ENCODE measurements at places on chromosomes 4 and X.

DNA sequence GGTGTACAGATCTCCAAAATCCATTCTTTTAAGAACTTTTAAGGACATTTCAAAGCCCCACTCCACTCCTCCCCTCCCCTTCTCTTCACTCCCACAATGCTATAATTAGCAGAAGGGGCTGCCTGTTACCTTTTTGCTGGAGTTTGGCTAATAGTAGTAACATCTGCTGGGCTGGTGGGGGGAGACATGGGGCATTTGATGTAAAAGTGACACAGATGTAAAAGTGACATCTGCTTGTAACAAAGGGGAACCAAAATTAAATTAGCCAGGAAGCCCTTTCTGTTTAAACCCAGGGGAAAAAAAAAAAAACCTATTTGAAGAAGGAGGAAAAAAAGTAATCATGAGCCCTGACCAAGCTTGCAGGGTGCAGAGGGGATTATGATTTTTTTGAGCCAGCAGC, 5.4 kb upstream of the PHOX2B start:
- DNase-seq = no peak

DNA sequence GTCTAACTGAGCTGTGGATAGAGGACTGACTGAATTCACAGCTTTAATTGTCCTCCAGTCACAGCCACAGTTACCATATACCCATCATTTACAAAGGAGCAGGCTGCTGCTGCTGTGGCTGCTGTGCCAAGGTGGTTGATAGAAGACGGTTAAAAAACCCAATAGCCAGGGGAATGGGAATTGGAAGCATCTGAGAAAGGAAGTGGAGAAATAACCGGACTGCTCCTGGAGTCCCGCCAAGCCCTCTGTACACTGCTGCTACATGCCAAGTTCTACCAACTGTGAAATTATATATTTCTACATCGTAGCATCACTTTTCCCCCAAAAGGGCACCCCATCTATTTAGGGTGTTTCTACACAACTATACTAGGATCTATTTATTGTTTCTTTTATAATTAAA, 279.7 kb upstream of the ARX start:
- DNase-seq = no peak

DNA sequence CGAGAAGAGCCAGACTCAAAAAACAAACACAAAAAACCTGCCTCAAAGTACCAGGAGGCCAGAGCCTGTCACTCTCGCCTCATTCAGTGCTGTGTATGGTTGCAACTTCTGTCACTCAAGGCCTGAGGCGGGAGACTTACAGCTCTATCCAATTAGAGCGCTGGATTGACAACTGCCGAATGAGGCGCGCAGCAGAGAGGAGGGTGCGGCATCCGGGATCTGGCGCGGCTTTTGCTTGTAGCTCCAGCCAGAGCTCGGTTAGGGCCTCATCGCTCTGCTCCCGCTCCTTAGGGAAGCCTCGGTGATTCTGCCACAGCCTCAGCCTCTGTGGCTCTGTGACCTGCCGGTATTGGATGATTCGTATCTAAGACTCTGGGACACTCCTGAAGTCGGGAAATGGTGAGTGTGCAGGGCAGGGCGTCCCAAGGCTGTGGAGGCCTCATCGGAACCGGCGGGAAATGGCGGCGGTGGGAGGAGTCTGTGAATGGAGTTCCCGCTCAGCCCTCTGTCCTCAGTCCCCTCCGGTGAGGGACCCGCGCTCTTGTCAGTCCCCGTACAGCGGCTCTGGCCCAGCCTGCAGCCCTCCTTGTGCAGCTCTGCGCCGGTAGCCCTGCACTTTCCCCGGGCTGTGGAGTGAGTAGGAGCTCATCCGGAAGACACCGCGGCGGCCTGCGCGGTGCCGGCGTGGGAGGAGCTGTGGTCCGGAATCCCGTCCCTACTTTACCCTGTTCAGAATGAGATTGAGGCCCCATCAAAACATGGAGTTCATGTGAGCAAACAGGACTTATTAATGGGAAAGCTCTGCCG, at the start of gene ZNF718:
Gene ZNF718, plus strand, starts transcription at position 227 of the 807 bp plus-strand sequence. Its CDS starts 170 bp downstream, at position 397.
- peak; percentile 90 for DNase-seq

DNA sequence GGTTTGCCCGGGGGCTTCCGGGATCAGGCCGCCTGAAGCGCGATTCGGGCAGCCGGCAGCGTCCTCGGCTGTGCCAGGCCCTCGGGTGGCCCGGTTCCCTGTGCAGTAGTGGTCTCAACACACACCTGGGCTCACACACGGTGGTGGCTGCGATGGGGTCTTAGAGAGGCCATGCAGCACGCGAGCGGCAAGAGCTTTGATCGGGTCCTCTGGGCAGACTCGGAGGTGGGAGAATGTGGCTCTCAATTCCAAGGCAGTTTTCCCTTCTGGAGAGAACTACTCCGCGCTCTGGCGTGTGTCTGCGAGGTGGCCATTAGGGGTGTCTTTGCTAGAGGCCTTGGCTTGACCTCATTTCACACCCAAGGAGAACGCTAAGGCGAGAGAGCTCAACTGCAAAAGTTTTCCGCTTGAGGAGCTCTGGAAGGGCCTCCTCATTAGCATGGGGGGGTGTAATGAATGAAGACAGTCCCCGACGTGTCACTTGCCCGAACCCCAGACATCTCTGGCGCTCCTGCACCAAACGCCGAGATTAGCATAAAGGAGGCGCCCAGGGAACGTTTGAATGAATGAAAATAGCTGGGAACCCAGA, 771 bp upstream of the RBPJ start:
- DNase-seq = peak; percentile 12

DNA sequence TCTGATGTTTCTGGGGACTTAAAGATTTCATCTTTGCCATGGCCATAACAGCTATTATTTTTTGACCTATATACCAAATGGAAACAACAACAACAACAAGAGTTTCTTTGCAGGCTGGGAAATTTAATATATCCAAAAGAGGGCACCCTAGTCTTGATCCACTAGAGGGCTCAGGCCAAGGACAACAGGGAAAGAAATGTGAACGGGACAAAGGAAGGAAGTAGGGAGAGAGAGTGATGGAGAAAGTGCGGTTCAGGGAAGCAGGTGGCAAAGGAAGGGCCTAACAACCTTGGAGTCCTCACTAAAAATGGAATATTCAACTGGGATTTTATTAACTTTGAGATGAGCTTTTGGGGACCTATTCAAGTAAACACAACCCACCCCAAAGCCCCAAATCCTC, 67.8 kb upstream of the SCML1 start:
- DNase-seq = no peak

- DNase-seq = no peak
These were observed 411.8 kb upstream of the PCDH10 start for GRCh38 chr4:132737344-132737743.

DNA sequence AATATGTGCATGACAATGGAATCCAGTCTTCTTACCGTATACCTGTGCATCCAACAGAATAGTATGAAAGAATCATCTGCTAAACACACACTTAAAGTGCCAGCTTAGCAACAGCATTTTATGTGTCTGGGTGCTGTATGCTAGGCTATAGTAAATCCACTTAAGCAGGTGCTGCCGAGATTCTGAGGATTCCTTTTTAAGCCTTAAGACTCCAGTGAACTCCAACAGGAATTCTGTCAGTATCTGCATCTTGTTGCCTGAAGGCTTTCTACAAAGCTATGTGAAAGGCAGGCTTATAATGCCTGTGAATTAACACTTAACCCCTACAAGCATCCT, 1076.4 kb upstream of the PABPC4L start:
- DNase-seq = no peak

GRCh38 chr4:93730251-93730650, 98.3 kb upstream of the ATOH1 start:
- DNase-seq = no peak

GRCh38 chrX:41722816-41723618, 964 bp upstream of the GPR82 start:
- DNase-seq = no peak

DNA sequence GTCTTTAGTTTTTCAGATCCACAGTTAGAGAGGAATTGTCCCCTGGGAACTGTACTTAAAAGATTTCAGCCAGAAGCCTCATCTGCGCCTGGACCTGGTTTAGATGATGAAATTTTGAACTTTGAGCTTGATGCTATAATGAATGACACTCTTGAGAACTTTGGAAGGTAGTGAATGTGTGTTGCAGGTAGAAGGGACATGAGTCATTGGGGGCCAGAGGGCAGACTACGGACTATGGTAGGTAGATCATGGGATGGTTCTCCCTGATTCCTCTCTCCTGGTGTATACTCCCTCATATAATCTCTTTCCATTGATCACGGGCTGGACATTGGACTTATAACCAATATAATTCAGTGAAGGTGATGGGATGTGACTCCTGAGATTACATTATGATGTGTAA, 38.9 kb upstream of the GLRA3 start:
- DNase-seq = no peak

GRCh38 chr4:149017002-149017734, 575.0 kb upstream of the NR3C2 start:
- DNase-seq = no peak

DNA sequence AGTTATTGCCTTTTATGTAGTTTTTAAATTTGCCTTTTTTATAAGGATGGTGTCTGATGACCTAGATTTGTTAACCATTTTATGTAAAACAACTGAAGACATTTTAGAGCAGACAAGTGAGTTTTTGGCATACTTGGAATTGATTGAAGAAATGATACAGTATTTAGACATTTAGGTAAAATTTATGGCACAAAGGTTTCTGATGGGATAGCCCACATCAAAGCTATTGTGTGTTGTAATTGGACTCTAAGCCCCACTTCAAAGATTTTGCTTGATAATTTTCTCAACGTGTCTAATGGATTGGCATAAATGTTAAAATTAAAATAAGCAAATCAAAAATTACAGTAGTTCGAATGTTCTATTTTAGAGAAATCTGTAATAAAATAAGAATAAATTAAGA, 17.6 kb downstream of the EPGN start:
- DNase-seq = no peak

- no peak for DNase-seq
These were observed 609 bp downstream of the REPS2 start for GRCh38 chrX:16946971-16947562.

DNA sequence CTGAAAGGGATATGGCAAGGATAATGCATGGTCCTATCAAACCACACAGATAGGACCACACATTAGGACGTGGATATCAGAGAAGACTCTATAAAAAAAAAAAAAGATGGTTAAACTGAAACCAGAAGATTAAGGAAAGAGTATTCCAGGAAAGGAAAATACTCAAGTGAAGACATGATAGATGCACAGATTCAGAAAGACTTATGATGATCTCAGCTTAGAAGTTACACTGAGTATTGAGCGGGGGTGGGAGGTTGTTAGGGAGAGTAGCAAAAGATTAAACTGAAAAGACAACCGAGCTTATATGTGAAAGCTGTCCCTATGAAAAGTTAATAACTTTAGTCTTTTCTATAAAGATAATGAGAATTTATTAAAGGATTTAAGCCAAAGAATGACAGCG, 211.0 kb upstream of the EMCN start:
- no peak for DNase-seq

- DNase-seq = no peak
These were observed 73.9 kb upstream of the HGFAC start for GRCh38 chr4:3367866-3368265.

DNA sequence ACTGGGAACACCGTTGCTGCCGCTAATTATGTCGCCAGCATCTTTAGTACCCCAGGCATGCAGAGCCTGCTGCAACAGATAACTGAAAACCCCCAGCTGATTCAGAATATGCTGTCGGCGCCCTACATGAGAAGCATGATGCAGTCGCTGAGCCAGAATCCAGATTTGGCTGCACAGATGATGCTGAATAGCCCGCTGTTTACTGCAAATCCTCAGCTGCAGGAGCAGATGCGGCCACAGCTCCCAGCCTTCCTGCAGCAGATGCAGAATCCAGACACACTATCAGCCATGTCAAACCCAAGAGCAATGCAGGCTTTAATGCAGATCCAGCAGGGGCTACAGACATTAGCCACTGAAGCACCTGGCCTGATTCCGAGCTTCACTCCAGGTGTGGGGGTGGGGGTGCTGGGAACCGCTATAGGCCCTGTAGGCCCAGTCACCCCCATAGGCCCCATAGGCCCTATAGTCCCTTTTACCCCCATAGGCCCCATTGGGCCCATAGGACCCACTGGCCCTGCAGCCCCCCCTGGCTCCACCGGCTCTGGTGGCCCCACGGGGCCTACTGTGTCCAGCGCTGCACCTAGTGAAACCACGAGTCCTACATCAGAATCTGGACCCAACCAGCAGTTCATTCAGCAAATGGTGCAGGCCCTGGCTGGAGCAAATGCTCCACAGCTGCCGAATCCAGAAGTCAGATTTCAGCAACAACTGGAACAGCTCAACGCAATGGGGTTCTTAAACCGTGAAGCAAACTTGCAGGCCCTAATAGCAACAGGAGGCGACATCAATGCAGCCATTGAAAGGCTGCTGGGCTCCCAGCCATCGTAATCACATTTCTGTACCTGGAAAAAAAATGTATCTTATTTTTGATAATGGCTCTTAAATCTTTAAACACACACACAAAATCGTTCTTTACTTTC, 1.8 kb downstream of the UBQLN2 start:
- no peak for DNase-seq

- DNase-seq = no peak
These were observed 19.7 kb downstream of the TMEM131L start for GRCh38 chr4:153485860-153486259.

- no peak for DNase-seq
These were observed 22.3 kb downstream of the DAPP1 start for GRCh38 chr4:99838927-99839326.

- DNase-seq = no peak
These were observed 477 bp downstream of the FGF5 start for GRCh38 chr4:80266902-80267380.

GRCh38 chr4:41396869-41397268, 140.1 kb downstream of the UCHL1 start:
- DNase-seq = no peak

DNA sequence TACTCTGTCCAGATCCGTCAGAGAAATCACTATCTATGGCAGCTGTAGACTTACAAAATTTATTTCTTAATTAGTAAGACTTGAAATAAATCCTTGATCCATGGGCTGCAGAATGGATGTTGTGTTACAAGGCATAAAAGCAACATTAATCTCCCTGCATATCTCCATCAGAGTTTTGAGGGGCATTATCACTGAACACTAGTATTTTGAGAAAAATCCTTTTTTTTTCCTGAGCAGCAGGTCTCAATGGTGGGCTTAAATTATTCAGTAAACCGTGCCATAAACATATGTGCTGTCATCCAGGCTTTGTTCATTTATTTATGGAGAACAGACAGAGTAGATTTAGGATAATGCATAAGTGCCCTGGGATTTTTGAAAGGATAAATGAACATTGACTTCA, 457.9 kb upstream of the CTSO start:
- no peak for DNase-seq

- DNase-seq = no peak
These were observed 37.6 kb upstream of the FAM156A start for GRCh38 chrX:52995987-52996331.

Data from stimulated activated CD4-positive, alpha-beta T cell treated with anti-CD3 and anti-CD28 coated beads, TNF-alpha, amount 100 ng/mL, for 24 hours (primary cell).